Muscle of leg (tissue), 16 donors: ENCODE measurements at places on chromosomes 7 and 10. TPM values are rescaled to one million over a fixed set of nuclear protein-coding genes. Genes with fewer than 3 reads are reported as not detected.

IFIT5 gene
- polyA plus RNA-seq = 7.7 TPM

VWC2 gene
- 0.20 TPM for polyA plus RNA-seq

MKI67 gene
- 45.3 TPM for polyA plus RNA-seq

TAS2R3 gene
- 0.53 TPM for polyA plus RNA-seq

ARHGEF5 gene
- polyA plus RNA-seq = 4.8 TPM

LIPN gene
- not detected for polyA plus RNA-seq

FAM237B gene
- polyA plus RNA-seq = not detected

FAM241B gene
- 0.31 TPM for polyA plus RNA-seq

BMPER gene
- 9.6 TPM for polyA plus RNA-seq

SAMD9 gene
- 2.6 TPM for polyA plus RNA-seq

PNLIP gene
- 0.13 TPM for polyA plus RNA-seq

FAM25G gene
- not detected for polyA plus RNA-seq

EPHB4 gene
- polyA plus RNA-seq = 62.4 TPM

TSPAN14 gene
- polyA plus RNA-seq = 32.9 TPM

LCOR gene
- polyA plus RNA-seq = 12.3 TPM

PON1 gene
- polyA plus RNA-seq = 0.30 TPM

ITIH2 gene
- polyA plus RNA-seq = 0.18 TPM

STEAP1B gene
- 2.2 TPM for polyA plus RNA-seq

KIAA1549 gene
- polyA plus RNA-seq = 11.8 TPM

GRM3 gene
- 0.06 TPM for polyA plus RNA-seq

HMX2 gene
- polyA plus RNA-seq = not detected

GIMAP2 gene
- 4.3 TPM for polyA plus RNA-seq

OPALIN gene
- not detected for polyA plus RNA-seq

TAS2R5 gene
- polyA plus RNA-seq = 0.76 TPM

RELN gene
- 8.2 TPM for polyA plus RNA-seq

FZD1 gene
- 18.3 TPM for polyA plus RNA-seq

TMEM140 gene
- polyA plus RNA-seq = 10.8 TPM

TMEM72 gene
- 0.14 TPM for polyA plus RNA-seq

PLEKHS1 gene
- 0.04 TPM for polyA plus RNA-seq

LEP gene
- 0.06 TPM for polyA plus RNA-seq

RNF133 gene
- polyA plus RNA-seq = not detected

ACSM6 gene
- 0.12 TPM for polyA plus RNA-seq

ATOH7 gene
- not detected for polyA plus RNA-seq

TRIM50 gene
- polyA plus RNA-seq = 0.44 TPM

MSS51 gene
- polyA plus RNA-seq = 28.7 TPM

C10orf143 gene
- 3.6 TPM for polyA plus RNA-seq

TACR2 gene
- polyA plus RNA-seq = 0.54 TPM

RAB19 gene
- polyA plus RNA-seq = not detected

DPP6 gene
- 9.5 TPM for polyA plus RNA-seq

SEMA3E gene
- 3.1 TPM for polyA plus RNA-seq

SLC26A5 gene
- polyA plus RNA-seq = 0.12 TPM

DLD gene
- 81.6 TPM for polyA plus RNA-seq

MYL10 gene
- 17.3 TPM for polyA plus RNA-seq

GLRX3 gene
- polyA plus RNA-seq = 61.1 TPM

GHRHR gene
- 1.0 TPM for polyA plus RNA-seq

ELN gene
- 153 TPM for polyA plus RNA-seq

C10orf53 gene
- not detected for polyA plus RNA-seq

SPACDR gene
- 1.1 TPM for polyA plus RNA-seq

HOXA3 gene
- 11.8 TPM for polyA plus RNA-seq

SDHAF3 gene
- 27.6 TPM for polyA plus RNA-seq

EPDR1 gene
- polyA plus RNA-seq = 84.5 TPM

ASCC1 gene
- polyA plus RNA-seq = 24.4 TPM

LBX1 gene
- polyA plus RNA-seq = 12.3 TPM

CTTNBP2 gene
- 4.3 TPM for polyA plus RNA-seq

EN2 gene
- polyA plus RNA-seq = 0.82 TPM

CLEC5A gene
- 0.30 TPM for polyA plus RNA-seq

CAMK1D gene
- 7.1 TPM for polyA plus RNA-seq
